ENCODE measurements at places on chromosomes 7 and 10.

- DNase-seq, result no peak
Measured at GRCh38 chr10:123227706-123228105, 73.5 kb downstream of the BUB3 start.

GRCh38 chr10:8042721-8043568, 11.5 kb upstream of the GATA3 start:
- DNase-seq, result no peak

DNA sequence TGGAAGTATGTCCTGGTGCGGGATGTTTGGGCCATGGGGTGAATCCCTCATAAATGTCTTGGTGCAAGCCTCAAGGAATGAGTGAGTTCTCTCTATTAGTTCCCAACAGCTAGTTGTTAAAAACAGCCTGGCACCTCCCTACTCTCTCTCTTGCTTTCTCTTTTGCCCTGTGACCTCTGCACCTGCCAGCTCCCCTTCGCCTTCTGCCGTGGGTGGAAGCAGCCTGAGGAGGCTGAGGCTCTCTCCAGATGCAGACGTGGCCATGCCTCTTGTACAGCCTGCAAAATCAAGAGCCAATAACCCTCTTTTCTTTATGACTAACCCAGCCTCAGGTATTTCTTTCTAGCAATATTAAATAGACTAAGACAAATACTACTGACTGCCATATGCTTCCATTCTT, 210.3 kb downstream of the POM121L12 start:
- DNase-seq, result no peak

GRCh38 chr10:15046626-15047025, 2.9 kb downstream of the OLAH start:
- no peak for DNase-seq

- DNase-seq, result no peak
Measured at GRCh38 chr7:155533120-155533826, 13.1 kb downstream of the CNPY1 start.

DNA sequence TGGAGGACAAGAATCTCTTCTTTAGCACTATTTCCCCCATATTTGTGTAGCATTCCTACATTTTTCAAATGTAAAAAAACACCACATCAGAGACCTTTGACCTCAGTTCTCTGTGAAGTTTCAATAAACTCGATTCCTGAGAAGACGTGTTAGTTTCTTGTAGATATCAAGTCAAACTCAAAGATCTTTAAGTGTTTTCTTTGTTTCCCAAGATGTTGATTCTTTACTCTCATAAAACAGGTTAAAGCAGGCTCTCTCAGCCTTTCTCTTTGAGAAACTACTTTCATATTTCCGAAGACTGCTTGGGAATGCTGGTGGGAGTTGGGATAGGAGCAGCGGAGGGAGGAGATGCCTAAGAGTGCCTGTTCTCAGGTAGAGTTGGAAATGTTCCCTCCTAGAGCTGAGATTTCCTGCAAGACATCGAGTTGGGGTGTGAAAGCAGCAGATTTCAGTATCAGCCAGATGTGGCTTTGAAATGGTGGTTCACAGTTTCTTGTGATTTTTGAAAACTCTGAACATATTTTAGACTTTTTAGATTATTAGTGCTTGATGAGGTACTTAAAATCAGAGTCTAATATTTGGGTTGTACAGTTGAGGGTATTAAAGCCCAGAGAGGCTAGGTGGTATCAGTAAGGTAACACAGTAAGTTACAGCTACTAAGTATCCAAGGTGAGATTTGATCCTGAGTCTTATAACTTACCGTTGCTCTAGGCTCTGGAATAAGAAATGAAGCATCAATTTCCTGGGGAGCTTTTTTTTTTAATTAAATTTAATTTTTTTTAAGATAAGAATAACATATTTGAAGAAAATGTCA, 13.9 kb downstream of the ADK start:
- no peak for DNase-seq

DNA sequence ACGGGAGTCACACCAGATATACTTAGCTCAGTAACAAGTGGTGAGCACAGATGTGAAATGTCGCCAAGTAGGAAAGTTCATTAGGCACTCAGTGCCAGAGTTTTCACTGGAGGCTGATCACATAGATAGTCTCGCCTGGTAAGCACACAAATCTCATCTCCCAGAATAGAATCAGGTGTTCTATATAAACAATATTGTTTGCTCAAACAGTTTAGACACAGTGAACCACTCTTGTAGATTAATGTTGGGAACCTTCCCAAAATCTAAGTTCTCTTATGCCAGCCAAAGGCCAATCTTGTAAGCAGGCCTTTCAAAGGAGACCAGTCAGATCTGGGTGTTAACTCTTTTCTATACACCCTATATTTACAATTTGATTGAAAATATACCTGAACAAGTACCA, 716.5 kb upstream of the GRM3 start:
- no peak for DNase-seq

- DNase-seq, result no peak
Measured at GRCh38 chr10:69639291-69640195, 9.5 kb downstream of the FAM241B start.

- DNase-seq, result no peak
Measured at GRCh38 chr7:93715234-93715633, 140.7 kb upstream of the CALCR start.

- DNase-seq, result no peak
Measured at GRCh38 chr7:50663396-50664102, 98.3 kb upstream of the DDC start.

GRCh38 chr10:22444219-22444788, 99.0 kb downstream of the SPAG6 start:
- DNase-seq, result peak; percentile 53

DNA sequence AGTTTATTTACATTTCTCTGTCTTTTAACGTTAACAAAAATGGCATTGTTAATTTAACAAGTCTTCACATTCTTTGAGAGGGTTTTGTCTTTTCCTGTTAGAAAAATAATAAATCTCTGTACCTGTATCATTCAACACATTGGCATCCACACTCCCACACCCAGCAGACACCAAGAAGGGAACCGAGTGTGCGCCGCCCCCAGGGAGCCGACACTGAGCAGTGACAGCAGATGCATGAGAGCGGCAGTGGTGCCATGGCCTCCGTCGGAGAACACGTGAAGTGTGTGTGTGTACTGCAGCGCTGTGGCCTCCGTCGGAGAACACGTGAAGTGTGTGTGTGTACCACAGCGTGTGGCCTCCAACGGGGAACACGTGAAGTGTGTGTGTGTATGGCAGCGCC, 63.3 kb downstream of the DYNC2I1 start:
- DNase-seq, result no peak

GRCh38 chr7:28315565-28316410, 96.5 kb upstream of the CREB5 start:
- no peak for DNase-seq

GRCh38 chr10:78755877-78756455, 312.8 kb upstream of the ZMIZ1 start:
- no peak for DNase-seq

Measured in NCI-H524 treated with DMSO at 0.1 percent for 48 hours (cell line).